ENCODE measurements at places on chromosomes 6 and 20. TPM values are rescaled to one million over a fixed set of nuclear protein-coding genes. Genes with fewer than 3 reads are reported as not detected.

Gene CALHM5
- total RNA-seq: not detected

Gene CNKSR3
- not detected for total RNA-seq

Gene KIAA1755
- total RNA-seq: not detected

Gene OR2H1
- not detected for total RNA-seq

Gene TCF15
- total RNA-seq: not detected

Gene HLA-DOB
- total RNA-seq: 2.7 TPM

Gene FNDC1
- total RNA-seq: not detected

DNA sequence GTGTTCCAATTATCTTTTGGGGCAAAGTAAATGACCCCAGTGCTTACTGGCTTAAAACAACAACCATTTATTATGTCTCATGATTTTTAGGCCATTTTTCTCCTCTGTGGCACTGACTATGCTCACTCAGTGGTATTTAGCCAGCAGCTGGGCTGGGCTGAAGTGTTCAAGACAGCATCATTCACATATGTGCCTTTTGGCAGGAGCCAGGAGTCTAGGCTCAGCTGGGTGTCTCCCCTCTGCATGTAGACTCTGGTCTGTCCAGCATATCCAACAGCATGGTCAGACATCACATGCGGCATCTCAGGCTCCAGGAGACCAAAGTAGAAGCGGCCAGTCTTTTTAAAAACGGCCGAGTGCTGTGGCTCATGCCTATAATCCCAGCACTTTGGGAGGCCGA, 120.3 kb upstream of the TOP1 start:
- no peak for DNase-seq
- no peaks in the 10 kb centered on the region for H3K36me3 ChIP-seq
- peaks cover 8% of the 10 kb centered on the region for H3K27me3 ChIP-seq
- no peak overlapping the region for H3K4me3 ChIP-seq

DNA sequence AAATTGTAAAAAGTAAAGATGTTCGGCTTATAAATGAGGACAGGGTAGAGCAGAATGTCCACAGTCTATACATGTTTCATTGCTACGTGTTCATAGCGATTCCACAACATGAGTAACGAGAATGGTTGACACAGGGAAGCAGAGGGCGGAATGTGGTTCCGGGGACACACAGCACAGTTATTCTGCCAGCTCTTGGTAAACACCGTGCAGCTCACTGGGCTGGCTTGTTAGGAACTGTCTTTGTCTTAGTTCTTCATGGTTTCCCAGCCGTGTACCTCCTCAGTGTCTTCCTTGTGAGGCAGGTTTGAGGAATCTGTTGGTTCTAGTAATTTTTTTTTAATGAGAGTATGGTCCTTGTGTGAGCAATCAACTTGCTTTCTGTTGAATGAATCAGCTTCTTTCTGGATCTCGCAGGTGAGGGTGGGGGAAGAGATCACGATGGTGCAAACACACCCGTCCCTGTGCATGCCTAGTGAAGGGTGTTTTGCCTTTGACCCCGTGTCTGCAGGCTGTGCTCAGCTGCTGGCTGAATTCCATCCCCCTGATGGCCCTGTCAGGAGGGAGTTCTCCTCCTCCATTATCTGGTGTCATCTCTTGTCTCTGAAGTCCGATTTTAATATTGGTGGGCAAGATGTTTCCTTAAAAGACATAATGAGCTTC, 168.2 kb downstream of the SMOC2 start:
- H3K27ac ChIP-seq: no peak overlapping the region
- no peaks in the 10 kb centered on the region for H3K36me3 ChIP-seq
- no peaks in the 10 kb centered on the region for H3K27me3 ChIP-seq
- H3K4me3 ChIP-seq: no peak overlapping the region
- no peak for DNase-seq
- H3K4me1 ChIP-seq: no peaks in the 10 kb centered on the region

DNA sequence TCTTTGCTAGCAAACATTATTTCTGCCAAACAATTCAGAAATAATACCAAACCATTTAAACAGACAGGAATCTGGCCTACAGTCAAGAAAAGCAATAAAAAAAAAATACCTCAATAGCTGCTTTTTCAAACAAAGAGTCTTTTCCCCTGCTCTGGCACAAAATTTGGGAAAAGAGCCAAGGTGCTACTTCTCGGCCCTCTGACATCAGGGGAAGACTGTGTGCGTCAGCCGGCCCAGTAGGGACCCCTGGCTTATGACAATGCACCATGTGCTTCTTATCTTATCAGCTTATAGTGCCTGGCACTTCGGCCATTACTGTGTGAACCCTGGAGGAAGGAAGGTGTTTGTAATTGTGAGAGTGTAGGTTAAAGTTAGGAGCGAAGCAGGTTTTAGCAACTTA, 89.4 kb downstream of the PDE10A start:
- no peak overlapping the region for H3K27ac ChIP-seq
- no peaks in the 10 kb centered on the region for H3K27me3 ChIP-seq
- no peaks in the 10 kb centered on the region for H3K4me1 ChIP-seq
- DNase-seq: no peak
- H3K4me3 ChIP-seq: no peak overlapping the region

DNA sequence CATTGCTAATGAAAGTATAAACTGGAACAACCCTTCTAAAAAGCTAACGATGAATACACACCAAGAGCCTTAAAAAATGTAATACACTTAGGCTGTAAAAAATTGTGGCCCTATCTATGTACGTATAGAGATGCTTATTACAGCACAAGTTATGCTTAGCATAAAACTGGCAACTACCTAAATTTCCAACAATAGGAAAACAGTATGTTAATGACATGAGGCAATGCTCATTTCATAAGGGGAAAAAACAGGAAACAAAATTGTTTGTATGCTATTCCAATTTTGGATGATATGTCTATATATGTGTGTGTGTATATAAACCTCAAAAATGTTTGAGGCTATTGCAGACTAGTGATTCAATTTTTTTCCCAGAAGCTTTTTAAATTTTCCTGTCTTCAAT, 82.5 kb downstream of the DTNBP1 start:
- peaks cover 3% of the 10 kb centered on the region for H3K36me3 ChIP-seq
- H3K27ac ChIP-seq: no peak overlapping the region
- no peak for DNase-seq
- H3K4me3 ChIP-seq: no peak overlapping the region
- no peaks in the 10 kb centered on the region for H3K27me3 ChIP-seq

DNA sequence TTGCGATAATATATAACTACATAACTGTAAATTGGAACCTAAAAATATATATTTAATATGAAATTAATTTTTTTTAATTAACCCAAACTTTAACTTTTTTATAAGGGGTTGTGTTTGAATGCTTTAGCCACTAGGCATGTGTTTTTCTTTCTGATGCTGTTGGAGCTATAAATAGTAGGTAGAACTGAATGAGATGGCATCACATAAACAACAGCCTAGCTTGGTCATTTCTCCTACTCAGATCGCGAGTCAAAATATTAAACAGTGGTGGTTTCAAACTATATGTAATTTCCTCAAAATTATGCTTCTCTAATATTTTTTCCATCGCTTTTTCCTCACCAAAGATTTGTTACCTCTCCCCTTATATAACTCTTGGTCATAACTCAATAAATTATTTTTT, 243.2 kb downstream of the ARID1B start:
- peaks cover 48% of the 10 kb centered on the region for H3K4me1 ChIP-seq
- peak overlapping the region; percentile 100 for H3K27ac ChIP-seq
- H3K36me3 ChIP-seq: peaks cover 4% of the 10 kb centered on the region

DNA sequence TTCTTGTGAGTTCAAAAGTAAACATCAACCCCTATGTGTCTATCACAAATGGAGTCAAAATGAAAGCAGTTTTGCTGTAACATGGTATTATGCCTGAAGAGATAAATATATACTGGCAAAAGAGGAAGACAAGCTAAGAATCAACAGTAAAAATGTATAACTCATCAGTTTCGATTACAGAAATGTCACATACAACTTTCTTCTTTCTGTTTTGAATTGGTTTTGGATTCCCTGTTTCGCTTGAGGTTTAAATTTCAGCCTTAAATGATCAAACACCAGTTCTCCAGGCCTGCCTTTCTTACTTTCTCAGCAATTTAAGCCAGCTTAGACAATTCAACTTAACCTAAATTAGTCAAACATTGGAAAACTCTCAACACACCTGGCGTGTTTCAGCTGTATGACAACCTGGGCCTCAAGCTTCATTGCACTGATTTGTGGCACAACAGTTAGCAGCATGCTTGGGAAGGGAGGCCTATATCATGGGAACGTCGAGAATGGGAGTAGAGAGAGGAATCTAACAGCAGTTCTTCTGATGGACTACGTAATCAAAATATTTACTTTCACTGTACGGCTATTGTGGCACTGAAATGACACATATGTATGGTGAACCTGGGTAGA, 51.9 kb upstream of the MARCKS start:
- no peak overlapping the region for H3K27ac ChIP-seq
- peaks cover 5% of the 10 kb centered on the region for H3K4me1 ChIP-seq
- H3K27me3 ChIP-seq: peaks cover 9% of the 10 kb centered on the region
- H3K36me3 ChIP-seq: no peaks in the 10 kb centered on the region
- no peak overlapping the region for H3K4me3 ChIP-seq

- no peak for DNase-seq
- no peak overlapping the region for H3K27ac ChIP-seq
- H3K36me3 ChIP-seq: no peaks in the 10 kb centered on the region
- peaks cover 43% of the 10 kb centered on the region for H3K27me3 ChIP-seq
- H3K4me1 ChIP-seq: peaks cover 6% of the 10 kb centered on the region
These were observed 4.5 kb downstream of the CPNE5 start for GRCh38 chr6:36834576-36835341.

GRCh38 chr20:5013682-5014447, 12.6 kb upstream of the SLC23A2 start:
- H3K36me3 ChIP-seq: no peaks in the 10 kb centered on the region
- DNase-seq: no peak
- H3K4me3 ChIP-seq: no peak overlapping the region
- no peaks in the 10 kb centered on the region for H3K27me3 ChIP-seq

- DNase-seq: no peak
- H3K27me3 ChIP-seq: peaks cover 3% of the 10 kb centered on the region
- peaks cover 25% of the 10 kb centered on the region for H3K36me3 ChIP-seq
- peaks cover 25% of the 10 kb centered on the region for H3K4me1 ChIP-seq
- no peak overlapping the region for H3K27ac ChIP-seq
- no peak overlapping the region for H3K4me3 ChIP-seq
These were observed 5.6 kb downstream of the RAB23 start for GRCh38 chr6:57216235-57217101.

GRCh38 chr6:116730513-116730912, 35.0 kb downstream of the FAM162B start:
- no peak overlapping the region for H3K27ac ChIP-seq
- DNase-seq: no peak
- no peak overlapping the region for H3K4me3 ChIP-seq
- no peaks in the 10 kb centered on the region for H3K27me3 ChIP-seq

GRCh38 chr20:45621593-45621992, 7.9 kb upstream of the WFDC10A start:
- H3K4me3 ChIP-seq: no peak overlapping the region
- peaks cover 23% of the 10 kb centered on the region for H3K27me3 ChIP-seq
- H3K4me1 ChIP-seq: no peaks in the 10 kb centered on the region
- no peak for DNase-seq

- H3K27ac ChIP-seq: no peak overlapping the region
- H3K36me3 ChIP-seq: peaks cover 25% of the 10 kb centered on the region
- peaks cover 27% of the 10 kb centered on the region for H3K4me1 ChIP-seq
- DNase-seq: no peak
- no peak overlapping the region for H3K4me3 ChIP-seq
- no peaks in the 10 kb centered on the region for H3K27me3 ChIP-seq
These were observed 21.3 kb downstream of the STK35 start for GRCh38 chr20:2122936-2123335.

GRCh38 chr20:37328149-37328945, 17.6 kb upstream of the SRC start:
- no peaks in the 10 kb centered on the region for H3K4me1 ChIP-seq
- no peak overlapping the region for H3K4me3 ChIP-seq
- DNase-seq: no peak
- no peaks in the 10 kb centered on the region for H3K36me3 ChIP-seq
- H3K27me3 ChIP-seq: no peaks in the 10 kb centered on the region
- H3K27ac ChIP-seq: no peak overlapping the region

DNA sequence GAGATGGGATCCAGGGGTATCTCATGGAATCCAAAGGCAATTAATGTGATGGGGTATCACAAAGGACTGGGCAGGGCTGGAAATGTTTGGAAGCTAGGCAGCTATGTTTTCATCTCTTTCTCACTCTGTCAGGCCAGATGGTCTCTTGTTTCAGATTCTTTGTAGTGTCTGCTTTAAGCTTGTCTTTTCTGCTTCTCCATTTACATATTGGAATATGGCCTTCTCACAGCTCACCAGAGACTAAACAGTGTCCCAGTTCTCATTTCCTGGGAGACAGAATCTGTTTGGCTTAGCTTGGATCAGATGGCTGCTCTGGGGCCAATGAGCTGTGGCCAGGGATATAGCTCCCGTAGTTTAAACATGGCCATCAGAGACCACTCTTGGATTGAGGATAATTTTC, 78.9 kb downstream of the SLC35F1 start:
- no peaks in the 10 kb centered on the region for H3K4me1 ChIP-seq
- no peak overlapping the region for H3K4me3 ChIP-seq
- H3K36me3 ChIP-seq: no peaks in the 10 kb centered on the region

DNA sequence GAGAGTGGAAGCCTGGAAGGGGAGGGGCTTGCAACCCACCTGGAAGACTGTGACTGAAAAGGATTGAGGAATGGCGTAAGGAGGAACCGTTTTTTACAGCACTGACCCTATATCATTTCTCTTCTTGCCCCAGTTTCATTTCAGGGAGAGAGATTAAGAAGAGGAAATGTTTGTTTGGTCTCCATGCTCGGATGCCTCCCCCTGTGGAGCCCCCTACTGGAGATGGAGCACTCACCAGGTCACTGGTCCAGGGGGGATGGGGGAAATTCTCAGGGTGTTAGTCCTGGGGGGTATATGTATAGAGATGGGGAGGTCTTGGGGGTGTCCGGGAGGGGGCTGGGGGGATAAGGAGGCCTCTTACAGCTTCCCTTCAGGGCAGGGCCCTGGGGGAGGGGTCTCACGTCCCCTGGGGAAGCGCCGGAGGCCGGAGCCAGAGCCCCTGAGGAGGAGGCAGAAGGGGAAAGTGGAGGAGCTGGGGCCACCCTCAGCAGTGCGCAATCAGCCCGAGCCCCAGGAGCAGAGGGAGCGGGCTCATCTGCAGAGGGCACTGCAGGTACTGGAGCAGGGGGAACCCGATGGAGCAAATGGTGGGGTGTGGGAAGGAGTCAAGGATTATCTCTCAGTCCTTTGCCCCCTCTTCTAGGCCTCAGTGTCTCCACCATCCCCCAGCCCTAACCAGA, 3.2 kb downstream of the CUTA start:
- no peak overlapping the region for H3K4me3 ChIP-seq
- H3K27me3 ChIP-seq: no peaks in the 10 kb centered on the region
- H3K36me3 ChIP-seq: peaks cover 22% of the 10 kb centered on the region
